ENCODE measurements at places on chromosomes 1 and 21.

DNA sequence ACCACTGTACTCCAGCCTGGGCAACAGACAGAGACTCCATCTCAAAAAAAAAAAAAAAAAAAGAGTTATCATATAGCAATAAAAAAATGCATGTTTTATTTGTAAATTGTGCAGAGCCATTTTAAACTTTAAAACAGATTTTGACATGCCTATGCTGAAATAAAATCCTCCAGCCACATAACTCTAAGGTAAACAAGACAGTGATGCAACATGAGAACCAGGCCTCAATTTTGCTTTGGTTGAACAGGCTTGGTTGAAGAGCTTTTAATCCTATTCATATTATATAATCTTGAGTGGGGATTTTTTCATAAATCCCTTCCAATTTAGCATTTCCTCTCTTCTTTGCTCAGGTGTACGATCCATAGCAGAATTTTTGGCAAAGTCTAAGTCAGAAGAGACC is 26.1 kb downstream of the ARMH1 start:
- DNase-seq = no peak

DNA sequence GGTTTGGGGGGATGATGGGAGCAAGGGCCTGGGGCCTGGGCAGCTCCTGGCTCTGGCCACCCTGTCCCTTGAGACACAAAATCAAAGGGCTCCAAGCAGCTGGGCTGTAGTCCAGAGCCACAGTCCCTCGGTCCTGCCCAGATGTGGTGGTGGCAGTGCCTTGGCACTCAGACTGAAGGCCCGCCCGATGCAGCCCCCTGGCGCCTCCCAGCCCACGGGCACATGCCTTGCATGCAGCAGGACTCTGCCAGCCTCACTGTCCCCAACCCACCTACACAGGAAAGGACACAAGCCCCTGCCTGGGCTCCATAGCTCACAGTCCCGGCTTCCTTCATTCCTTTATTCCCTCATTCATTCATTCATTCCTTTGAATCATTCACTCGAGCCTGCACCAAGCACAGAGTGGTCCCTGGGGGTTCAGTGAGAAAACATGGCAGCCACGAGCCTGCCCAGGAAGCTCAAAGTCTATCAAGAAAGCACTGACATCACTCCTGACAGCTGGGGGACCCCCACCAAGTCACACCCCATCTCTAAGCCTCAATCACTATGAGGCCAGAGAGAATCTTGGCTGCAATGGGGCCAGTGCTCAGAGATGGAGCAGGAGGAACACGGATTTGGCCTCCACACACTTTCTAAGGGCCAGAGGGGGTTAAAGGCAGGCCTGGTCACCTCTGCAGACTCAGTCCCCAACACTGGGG is 5.8 kb downstream of the SDC3 start:
- no peak for DNase-seq

DNA sequence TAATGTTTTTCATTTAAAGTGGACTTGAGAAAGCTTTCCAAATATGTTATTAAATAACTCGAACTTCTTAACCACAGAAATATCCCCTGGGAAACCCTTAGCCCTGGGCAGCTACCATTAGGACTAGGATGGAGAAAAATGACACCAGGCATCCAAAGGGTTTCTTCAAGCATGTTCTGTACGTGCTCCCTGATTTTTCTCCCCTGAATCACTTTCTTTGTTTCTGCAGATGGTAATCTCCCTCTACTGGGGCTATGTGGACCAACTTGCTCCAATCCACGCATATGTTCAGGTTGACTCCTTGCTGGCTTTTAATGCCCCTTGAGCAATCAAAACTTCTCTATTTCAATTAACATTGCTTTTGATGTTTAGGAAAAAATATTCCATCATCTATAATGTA is 312.7 kb upstream of the C1orf87 start:
- DNase-seq = no peak

DNA sequence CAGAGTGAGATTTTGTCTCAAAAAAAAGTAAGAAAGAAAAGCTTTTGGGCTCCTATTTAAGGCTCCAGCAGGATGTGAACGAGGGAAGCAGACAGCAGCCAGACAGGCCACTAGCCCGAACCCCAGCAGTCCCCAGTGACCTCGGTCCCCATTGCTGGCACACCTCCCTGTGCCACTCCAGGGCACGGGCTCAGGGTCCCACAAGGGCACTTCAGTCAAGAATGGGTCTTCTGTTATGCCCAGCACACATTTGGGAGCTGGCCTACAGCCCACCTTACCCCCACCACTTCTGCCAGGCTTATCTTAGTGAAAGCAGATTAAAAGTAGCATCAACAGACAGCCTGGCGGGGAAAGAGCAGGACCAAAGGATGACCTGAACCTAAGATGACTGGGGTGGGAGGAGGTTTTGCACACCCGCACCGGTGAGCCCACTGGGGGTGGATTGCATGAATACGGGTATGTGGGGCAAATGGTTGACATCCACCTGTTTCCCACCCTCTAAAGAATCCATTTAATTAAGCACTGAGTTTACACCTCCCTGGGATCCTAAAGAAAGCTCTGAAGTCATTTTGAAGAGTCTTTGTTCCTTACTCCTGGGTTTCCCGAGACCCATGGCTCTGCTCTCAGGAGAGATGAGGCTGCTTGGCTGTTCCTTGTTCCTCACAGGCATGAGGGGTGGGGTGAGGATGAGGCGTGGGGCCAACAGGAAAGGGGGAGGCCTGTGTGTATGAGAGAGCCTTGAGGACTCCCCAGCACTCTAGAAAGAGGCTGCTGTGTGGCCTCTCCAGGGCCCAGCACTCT is 4.7 kb downstream of the CHI3L1 start:
- no peak for DNase-seq

DNA sequence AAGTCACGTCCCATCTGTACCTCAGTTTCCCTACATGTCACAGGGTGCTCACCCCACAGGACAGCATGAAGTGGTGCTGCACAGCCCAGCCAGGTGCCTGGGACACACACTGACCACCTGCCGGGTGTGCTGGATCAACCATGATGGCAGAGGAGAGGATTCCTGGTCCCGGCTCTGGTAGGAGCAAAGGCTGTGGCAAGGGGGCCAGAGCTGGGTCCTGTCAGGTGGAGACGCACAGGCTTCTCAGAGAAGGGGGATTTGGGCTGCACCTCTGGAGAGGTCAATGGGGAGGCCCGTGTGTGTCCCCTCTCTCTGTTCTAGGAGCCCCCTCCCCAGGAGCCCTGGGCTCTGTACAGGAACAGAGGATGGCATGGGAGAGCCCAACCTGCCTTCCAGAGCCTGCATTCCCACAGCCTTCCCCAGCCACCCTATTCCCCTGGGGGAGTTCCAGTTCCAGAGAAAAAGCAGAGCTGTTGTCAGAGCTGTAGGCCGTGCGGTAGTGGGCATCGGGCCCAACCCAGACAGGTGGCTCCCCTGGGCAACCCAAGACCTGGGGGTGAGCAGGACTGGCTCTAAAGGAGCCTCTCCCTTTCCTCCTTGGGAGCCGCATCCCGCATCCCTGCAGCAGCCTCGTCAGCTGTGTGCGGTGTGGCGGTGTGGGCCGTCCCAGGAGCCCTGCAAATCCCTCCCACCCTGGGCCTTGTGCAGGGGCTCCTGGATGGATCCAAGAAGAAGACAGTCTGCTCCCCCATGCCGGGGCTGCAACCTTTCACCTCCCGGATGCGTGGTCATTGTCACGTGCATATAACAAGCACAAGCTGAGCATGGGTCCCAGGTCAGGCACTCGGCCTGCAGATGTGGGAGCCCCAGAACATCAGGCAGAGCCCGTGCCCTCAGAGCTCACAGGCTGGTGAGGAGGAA is 2.9 kb upstream of the TFF3 start:
- peak; percentile 64 for DNase-seq
